NCI-H2081 treated with DMSO at 0.1 percent for 48 hours (cell line): ENCODE measurements at places on chromosomes 5 and 9.

DNA sequence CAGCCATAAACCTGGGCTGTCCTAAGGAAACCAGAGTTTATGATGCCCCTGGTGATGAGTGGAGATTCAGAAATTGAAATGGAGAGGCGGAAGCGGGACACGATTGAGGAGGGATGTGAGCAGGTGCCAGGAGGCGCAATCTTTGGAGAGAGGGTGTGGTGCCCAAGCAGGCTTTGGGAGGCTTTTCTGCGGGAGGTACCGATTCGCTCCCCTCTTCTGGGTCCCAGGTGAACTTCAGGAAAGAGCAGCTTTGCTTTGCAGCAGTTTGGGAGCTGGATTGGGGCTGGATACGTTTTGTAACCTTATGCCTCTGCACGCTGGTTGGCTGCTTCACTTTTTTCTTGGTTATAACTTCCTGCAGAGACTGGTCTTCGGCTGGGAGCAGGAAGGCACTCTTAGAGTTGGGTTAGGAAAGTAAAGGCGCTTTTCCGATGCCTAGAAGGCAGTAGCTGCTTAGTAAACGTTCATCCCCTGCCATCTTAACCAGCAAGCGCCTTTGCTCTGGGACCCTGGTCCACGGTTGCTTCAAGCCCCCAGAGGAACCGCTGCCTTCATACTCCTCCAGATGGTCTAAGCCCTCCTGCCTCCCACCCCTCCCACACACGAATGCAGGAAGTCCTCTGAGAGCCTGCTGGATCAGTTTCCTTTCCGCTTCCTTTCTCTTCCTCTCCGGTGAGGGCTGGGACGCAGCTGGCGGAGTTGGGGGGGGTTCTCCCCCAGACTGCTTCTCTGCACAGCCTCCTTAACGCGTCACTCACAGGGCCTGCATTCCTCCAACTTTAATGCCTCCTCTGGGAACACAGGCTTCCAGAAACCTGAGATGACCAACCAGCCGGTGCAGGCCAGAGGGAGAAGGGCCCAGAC lies 15.2 kb upstream of the NEK6 start:
- no peak for DNase-seq

GRCh38 chr5:74633695-74634094 lies 6.8 kb downstream of the ENC1 start:
- no peak for DNase-seq

- no peak for DNase-seq
Observed at GRCh38 chr9:6639622-6640021, 5.9 kb downstream of the GLDC start.

DNA sequence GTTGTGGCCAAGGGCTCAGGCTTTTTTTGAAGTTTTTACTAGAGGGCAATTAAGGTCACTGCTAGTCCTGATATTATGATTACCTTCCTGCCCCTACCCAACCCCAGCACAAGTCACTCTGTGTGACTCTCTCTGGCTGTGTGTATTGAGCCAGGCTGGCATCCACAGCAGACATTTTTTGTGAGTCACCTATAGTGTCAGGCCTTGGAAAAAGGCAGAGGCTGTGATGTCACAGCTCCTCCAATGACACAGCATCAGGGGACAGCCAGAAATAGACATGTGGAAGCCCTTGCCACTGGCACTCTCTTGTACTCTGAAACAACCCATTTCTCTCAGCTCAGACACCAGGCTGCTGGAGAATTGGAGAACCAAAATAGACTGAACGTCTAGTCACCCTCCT lies 145.4 kb downstream of the NMUR2 start:
- DNase-seq, result no peak

DNA sequence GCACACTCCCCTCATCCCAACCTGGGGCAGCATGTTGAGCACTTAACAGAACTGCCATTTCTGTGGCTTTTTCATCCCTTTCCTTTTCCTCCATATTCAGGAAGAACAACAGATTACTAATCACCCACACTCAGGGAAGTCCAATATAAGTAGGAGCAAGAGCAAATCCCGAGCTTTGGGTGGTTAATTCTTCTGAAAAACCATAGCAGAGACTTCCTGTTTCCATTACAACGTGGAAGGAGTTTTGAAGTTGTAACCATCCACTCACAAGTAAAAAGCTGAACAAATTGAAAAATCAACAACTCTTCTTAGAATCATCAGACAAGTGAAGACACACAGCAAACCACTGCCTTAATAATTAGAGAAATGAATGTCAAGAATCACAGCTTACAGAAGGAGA lies 8.2 kb downstream of the CTSL start:
- no peak for DNase-seq
